ENCODE measurements at places on chromosomes 5 and 9. TPM values are rescaled to one million over a fixed set of nuclear protein-coding genes. Genes with fewer than 3 reads are reported as not detected.

Gene FAM120AOS
- 42.3 TPM for total RNA-seq

Gene FBXW2
- total RNA-seq, result 90.8 TPM

Gene PKD2L2
- not detected for total RNA-seq

Gene CDC25C
- total RNA-seq, result 12.6 TPM

Gene IL11RA
- total RNA-seq, result 83.8 TPM
